ENCODE measurements at places on chromosomes 6 and 20.

GRCh38 chr20:6169251-6169650 lies 46.4 kb upstream of the FERMT1 start:
- peak; percentile 41 for DNase-seq

- DNase-seq: no peak
Observed at GRCh38 chr6:33838983-33839382, 35.2 kb upstream of the MLN start.

- no peak for DNase-seq
Observed at GRCh38 chr6:115901896-115902295, 158.8 kb downstream of the FRK start.

GRCh38 chr6:159460476-159460875 lies 232.6 kb downstream of the SOD2 start:
- DNase-seq: no peak

DNA sequence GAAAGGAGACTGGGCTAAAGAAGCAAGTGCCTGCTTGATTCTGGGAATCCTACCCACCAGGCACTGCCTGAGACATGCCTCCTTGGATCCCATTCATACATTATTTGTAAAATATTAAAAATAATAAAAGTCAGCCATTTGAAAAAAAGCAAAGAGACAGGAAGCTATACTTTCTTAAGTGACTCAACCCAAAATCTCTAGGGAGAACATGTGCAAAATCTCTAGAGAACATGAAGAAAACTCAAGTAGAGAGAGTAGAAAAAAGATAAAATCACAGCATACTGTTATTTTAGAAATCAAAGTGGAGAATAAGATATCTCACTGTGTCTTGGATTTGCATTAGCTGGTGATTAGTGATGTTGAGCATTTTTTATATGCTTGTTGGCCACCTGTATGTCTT lies 197.2 kb upstream of the GGTLC1 start:
- DNase-seq: no peak

DNA sequence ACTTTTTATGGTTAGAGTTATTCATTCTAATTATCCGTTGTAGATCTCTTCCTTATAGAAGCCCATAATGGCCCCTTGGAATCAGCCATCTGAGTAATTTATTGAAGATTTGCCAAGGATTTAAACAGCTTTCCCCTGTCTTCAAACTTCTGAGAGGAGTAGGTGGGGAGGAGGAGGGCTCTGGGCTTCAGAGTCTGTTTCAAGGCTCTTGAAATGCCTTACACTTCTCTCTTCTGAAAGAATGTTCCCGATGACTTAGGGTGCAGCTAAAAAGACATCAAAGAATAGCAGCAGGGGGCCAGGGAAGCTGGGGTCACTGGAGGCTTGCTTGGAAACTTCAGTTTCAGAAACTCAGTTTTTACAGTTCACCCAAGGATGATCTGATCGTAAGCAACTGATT lies 165.3 kb downstream of the ZDHHC14 start:
- no peak for DNase-seq

GRCh38 chr20:50019466-50020256 lies 36.9 kb downstream of the SNAI1 start:
- no peak for DNase-seq

DNA sequence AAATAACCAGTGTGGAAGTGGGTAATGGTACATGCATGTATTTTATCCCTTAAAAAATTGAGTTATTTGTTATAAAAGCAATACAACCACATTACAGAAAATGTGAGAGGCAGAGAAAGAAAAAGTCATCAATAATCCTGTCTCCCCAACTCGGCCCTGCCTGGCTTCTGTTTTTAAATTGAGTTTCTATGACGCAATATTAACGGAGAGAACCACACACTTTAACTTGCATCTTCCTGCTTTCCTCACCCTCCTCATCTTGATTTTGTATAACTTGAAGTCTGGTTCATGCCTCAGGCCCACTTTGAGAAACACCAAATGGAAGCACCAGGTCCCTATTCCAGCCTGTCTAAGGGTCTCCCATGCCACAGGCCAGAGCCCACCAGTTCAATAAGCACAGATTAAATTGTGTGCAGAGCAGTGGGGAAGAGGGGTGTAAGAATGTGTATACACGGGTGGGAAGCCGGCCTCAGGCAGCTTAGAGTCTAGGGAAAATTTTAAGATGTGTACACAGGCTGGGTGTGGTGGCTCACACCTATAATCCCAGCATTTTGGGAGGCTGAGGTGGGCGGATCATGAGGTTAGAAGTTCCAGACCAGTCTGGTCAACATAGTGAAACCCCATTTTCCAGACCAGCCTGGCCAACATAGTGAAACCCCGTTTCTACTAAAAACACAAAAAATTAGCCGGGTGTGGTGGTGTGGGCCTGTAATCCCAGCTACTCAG lies 15.9 kb downstream of the KCNK5 start:
- no peak for DNase-seq

- no peak for DNase-seq
Observed at GRCh38 chr20:64040231-64041039, 4.5 kb downstream of the C20orf204 start.

GRCh38 chr6:93858213-93858612 lies 438.9 kb upstream of the EPHA7 start:
- no peak for DNase-seq
